ENCODE measurements at places on chromosomes 4 and X.
A peak's percentile ranks its signal among the peaks of the same experiment; 100 is the strongest.

DNA sequence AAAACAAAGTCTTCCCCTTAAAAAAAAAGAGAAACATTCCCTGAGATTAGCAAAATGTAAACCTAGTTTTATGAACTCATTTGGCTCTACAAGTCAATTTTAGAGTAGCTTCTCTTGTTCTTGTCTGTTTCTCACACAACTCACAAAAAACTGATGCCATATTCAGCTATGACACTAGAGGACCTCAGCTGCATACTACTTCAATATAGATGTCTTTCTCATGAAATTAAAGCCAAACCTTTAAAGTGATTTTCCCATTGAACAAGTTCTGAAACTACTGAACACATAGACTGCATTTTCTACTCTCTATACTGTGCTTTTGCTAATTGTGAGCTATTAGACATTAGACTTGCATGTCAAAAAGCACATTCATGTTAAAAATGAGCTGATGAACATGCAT is 49.8 kb downstream of the TBCK start:
- no peak for ATAC-seq

GRCh38 chrX:153802513-153803045 is 8.1 kb downstream of the SSR4 start:
- ATAC-seq, result no peak

- no peak for ATAC-seq
Observed at GRCh38 chrX:74291577-74291963, 12.4 kb upstream of the ZCCHC13 start.

DNA sequence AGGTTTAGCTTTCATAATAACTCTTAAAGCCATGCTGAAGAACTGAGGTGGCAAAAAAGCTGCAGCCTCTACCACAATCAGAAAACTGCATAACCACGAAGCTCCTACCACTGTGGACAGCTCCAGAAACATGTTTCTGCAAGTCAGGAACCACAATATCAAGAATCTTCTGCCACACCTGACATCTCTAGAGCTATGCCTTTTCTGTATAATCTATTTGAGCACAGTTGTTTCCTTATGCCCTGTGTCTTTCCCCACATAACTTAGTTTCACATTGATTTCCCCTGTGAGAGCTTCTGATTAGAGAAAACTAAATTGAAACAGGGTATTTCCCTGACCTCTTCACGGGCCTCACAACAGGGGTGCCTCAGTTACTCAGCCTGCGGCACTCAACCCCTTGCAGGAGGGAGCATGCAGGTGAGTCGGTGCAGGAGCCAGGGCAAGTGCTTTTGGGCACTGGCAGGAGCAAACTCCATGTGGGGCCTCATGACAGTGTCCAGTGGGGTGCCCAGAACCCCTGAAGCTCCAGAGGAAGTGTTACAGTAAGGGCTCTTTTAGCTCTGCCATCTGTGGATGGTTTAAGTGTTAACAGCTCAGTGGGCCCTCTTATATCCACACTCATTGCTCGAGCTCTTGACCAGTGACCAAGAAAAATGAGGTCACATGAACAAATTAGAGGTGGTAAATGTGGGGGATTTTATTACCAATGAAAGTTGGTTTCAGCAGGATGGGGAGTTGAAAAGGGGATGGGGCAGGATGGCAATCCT is 132.8 kb upstream of the BMP3 start:
- no peak for ATAC-seq

GRCh38 chrX:107054978-107055377 is 55.0 kb upstream of the MORC4 start:
- no peak for ATAC-seq

GRCh38 chr4:15778289-15779241 is at the start of gene CD38:
Gene CD38, plus strand, starts transcription at chr4:15778328. Its CDS starts 87 bp downstream, at chr4:15778415.
- peak; percentile 43 for ATAC-seq

- no peak for ATAC-seq
Observed at GRCh38 chr4:54614149-54614548, 43.6 kb upstream of the KIT start.

DNA sequence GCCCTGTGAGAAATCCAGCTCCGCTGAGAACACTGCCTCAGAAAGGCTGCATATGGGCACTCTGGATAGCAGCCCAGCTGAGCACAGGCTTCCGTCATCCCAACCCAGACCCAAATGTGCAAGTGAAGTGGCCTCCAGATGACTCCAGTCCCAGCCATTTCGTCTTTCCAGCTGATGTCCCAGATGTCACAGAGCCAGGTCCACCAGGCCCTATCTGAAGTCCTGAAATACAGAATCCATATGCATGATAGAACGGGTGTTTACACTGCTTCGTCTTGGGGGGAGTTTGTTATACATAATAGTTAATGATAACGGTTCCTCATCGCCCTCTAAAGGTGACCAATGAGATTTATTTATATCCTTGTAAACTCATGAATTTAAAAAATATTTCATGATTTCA is 72.6 kb upstream of the TRIM2 start:
- no peak for ATAC-seq

DNA sequence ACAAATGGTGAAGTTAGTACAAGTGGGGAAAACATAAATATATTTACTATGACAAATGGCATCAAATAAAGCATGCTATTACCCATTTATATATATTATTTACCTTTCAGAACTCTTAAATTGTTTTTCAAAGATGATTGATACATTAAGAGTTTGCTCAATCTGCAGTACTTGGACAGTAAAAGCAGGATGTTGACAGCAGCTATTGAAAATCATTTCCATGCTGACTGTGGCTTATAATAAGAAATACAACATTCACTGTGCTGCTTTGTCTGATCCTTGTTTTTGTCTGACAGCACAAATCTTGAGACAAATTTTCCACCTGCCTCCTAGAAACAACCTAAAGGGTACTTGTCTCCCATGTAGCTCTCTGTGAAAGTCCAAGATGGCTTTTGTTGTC is 134.1 kb upstream of the FAT1 start:
- ATAC-seq, result no peak

DNA sequence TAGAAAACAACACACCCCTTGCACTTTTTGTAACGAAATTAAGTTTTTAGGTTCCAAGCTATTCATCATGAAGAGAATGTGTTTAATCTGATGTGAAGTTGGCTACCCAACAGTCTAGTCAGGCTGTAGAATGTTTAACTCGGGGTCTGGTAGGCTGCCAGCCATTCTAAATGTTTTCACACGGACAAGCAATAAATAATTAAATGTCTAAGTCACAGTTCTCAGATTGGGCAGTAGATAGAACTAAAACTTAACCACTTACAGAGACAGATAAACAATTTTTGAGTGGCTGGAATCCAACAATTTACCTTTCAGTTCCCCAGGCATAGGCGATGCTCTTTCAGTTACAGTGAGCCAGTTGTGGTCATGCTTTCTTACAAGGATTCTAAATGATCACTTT is 66.5 kb downstream of the CHIC2 start:
- no peak for ATAC-seq

GRCh38 chr4:34170946-34171345 is 2073.4 kb downstream of the ARAP2 start:
- ATAC-seq, result no peak

DNA sequence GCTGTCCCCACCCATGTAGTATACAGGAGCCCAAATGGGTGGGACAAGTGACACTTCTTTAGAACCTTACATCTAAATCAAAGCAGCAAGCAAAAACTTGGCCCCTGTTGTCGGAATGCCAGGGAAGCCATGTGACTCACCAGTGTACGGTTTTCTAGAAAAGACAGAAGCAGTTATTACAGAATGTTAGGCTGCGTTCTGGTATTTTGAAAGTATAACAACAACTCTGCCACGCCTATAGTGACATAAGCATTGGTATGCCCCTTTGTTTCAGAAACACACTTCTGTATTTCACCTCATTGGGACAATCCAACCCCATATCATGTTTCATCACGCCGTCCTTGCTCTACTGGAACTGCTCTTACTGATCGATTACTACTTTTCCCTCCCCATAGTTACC is 14.8 kb downstream of the PDHA1 start:
- no peak for ATAC-seq

Data from gastroesophageal sphincter (tissue), 4 donors.